Aorta (tissue), 5 donors: ENCODE measurements at places on chromosomes 2 and 18. TPM values are rescaled to one million over a fixed set of nuclear protein-coding genes. Genes with fewer than 3 reads are reported as not detected.
A peak's percentile ranks its signal among the peaks of the same experiment; 100 is the strongest.

The PSMA8 gene
- not detected for total RNA-seq

DNA sequence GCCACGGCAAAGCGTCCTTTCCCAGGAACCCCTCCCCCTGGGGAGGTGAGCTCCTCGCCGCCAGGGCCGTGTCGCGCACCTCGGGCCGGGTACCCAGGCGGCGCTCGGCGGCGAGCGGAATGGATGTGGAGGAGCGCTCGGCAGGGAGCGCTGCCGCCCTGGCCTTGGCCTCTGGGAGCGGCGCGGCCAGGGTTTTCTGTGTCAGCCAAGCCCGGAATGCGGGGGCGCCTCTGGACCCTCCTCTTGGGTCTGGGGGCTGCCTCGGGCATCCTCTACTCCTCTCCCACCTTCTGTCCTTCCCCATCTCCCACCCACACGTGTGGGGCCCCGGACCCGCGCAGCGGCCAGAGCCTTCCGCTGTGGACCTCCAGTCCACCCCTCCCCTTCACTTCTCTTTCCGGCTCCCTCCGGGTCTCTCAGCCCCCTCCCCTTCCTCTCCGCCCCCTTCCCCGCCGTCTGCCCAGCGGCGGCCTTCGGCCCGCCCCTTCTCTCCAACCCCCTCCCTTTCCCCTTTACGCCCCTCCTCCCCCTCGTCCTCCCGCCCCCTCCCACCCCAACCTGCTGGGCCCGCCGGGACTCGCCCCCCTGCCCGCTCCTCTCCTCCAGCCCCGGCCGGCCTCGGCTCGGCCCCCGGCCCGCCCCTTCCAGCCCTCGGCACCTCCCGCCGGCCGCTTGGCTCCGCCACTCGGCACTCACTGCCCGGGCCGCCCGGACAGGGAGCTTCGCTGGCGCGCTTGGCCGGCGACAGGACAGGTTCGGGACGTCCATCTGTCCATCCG lies at the start of gene MERTK:
TSS of gene MERTK (plus strand) at position 684 of the 779 bp plus-strand sequence. CDS start 129 bp downstream, outside the sequence.
- DNase-seq = peak; percentile 96

GRCh38 chr2:97950329-97951154 lies 45.2 kb downstream of the TMEM131 start:
- no peak for DNase-seq

- peak; percentile 50 for DNase-seq
These were observed 23.6 kb downstream of the FZD5 start for GRCh38 chr2:207746131-207746530.

DNA sequence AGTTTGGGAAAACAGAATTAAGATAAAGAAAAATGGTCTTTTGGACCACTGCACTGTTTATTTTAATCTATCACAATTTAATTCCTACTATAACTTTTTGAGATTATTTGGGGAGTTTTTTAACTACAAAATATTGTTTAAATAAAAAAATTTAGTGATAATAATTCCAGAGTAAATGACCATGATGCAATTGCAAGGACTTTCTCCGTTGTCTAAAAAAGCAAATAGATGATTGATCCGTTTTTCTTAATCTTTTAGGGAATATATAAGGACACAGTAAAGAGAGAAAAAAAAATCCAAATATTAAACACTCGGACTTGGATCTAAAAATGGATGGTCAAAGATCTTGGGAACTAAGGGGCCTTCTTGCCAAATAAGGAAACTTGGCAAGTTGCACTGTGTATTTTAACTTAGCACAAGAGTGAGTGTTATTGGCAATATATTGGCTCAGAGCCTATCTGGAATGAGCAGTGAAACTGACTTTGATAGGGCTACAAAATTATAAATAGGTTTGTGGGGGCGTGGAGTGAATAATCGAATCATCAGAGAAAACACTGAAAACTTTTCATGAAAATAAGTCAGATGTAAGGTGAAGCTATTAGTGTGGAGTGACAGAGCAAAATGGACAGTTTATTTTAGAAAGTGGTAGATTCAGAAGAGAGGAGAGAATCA lies 2.0 kb downstream of the MAP3K20 start:
- DNase-seq = no peak

DNA sequence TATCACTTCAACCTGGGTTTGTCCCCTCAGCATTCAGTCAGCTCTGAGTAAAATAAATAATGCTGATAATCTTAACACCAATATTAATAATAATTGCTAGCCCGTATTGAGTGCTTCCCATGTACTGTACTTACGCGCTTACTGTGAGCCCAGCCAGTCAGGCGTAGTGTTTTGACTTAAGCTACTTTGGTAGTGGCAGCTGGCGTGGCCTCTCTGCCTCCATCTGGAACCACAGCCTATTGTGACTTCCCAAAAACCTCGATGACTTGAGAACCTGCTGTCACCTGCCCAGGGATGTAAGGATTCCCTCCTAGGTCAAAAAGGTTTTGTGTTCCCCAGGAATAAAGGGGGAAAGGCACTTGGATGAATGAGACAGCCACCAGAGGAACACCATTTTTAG lies 53.2 kb downstream of the SUMO1 start:
- no peak for DNase-seq

DNA sequence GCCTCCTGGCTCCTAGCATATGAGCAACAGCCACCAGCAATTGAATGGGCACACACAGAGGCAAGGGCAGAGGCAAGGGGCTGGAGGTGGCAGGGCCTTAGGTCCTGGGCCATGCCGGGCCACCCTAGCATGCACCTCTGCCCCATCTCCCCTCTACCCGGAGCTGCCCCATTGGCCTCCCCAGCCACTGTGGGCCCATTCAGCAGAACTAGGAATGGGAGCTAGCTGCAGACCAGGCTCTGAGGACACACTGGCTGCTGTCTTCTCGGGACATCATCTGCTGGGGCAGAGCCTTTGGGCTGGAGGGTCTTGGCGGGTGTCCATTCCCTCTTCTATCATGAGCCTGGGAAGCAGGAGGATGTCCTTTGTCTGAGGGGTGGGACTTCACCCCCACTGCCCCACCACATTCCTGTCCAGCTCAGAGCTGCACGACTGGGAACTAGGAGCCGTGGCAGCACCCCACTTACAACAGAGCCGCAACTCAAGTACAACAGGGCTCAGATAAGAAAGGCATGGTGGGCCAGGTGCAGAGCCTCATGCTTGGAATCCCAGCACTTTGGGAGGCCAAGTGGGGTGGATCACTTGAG lies 800 bp downstream of the VIL1 start:
- no peak for DNase-seq
